Vagina (tissue), 2 donors: ENCODE measurements at places on chromosomes 3 and 15.

DNA sequence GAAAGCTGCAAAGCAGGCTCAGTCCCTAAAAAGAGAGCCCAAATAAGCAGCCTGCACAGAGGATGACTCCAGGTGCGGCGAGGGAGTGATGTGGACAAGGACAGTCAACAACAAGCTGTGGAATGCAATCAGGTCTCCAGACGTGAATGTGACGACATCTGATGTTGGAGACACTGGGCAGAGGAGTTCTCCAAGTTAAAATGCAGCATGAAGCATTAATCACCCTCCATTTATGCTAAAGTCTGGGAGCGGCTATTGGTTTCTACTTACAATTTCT is 316.7 kb downstream of the FGF12 start:
- H3K27me3 ChIP-seq: no peaks in the 10 kb centered on the region
- no peak for DNase-seq
- H3K36me3 ChIP-seq: no peaks in the 10 kb centered on the region
- H3K4me3 ChIP-seq: no peak overlapping the region
- H3K4me1 ChIP-seq: peaks cover 17% of the 10 kb centered on the region
- no peak overlapping the region for H3K27ac ChIP-seq

- H3K4me1 ChIP-seq: peaks cover 6% of the 10 kb centered on the region
- no peak overlapping the region for H3K27ac ChIP-seq
- no peaks in the 10 kb centered on the region for H3K27me3 ChIP-seq
- no peak overlapping the region for H3K4me3 ChIP-seq
- no peak for DNase-seq
Measured at GRCh38 chr3:112605285-112605684, 35.7 kb downstream of the CCDC80 start.

- DNase-seq: no peak
- no peak overlapping the region for H3K27ac ChIP-seq
- no peak overlapping the region for H3K4me3 ChIP-seq
- H3K27me3 ChIP-seq: no peaks in the 10 kb centered on the region
Measured at GRCh38 chr15:86968244-86968643, 888.6 kb downstream of the AGBL1 start.

DNA sequence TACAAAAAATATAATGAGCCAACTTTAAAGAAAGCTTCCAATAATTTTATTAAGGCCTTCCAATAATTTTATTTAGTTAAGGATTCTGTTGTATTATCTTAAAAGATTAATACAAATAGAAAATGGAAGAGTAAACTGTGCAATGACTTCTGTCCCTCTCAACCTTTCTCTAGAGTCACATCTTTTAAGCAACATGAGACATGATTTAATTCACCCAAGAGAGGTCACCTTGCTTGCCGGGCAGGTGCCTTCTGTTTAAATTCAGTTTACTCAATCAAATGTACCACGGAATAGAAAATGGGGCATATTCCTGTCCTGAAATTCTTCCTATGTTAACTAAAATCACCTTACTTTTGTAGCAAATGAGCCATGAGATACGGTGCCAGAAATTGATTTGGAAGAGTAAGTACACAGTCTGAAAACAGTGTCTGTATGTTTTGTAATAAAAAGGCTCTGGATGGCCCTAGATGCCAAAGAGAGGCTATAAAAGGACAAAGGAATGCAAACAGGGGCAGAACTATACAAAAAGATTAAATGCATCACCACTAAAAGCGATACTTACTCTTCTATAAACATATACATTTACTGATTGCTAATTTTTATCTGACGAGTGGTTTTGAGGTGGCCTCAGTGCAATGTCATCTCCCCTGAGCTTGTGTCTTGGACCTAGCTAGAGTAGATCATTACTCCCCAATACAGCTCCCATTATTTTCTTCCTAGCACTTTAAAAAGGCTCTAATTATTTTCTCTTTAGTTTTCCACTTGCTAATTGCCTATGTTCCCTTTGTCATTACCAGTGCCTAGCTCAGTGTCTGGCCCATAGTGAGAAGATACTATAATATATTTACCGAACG is 134.0 kb downstream of the FHIT start:
- no peak for DNase-seq
- no peaks in the 10 kb centered on the region for H3K4me1 ChIP-seq

DNA sequence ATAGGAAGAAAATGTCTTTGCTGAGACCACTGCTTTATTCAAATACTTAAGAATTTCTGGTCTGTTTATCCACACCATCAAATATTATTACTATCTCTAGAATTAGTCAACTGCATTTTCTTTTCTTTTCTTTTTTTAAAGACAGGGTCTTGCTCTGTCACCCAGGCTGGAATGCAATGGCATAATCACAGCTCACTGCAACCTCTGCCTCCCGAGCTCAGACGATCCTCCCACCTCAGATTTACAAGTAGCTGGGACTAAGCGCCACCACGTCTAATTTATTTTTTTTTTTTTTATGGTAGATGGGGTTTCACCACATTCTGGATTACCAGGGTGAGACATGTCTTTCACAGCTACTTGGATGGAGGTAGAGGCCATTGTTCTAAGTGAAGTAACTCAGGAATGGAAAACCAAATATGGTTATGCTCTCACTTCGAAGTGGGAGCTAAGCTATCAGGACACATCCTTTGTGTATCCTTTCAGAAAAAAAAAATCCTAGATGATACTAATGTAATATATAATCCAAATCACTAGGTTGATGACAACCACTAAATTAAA is 52.8 kb downstream of the STAG1 start:
- no peaks in the 10 kb centered on the region for H3K36me3 ChIP-seq
- H3K4me1 ChIP-seq: peaks cover 1% of the 10 kb centered on the region
- no peak overlapping the region for H3K27ac ChIP-seq
- no peak for DNase-seq
- H3K4me3 ChIP-seq: no peak overlapping the region

DNA sequence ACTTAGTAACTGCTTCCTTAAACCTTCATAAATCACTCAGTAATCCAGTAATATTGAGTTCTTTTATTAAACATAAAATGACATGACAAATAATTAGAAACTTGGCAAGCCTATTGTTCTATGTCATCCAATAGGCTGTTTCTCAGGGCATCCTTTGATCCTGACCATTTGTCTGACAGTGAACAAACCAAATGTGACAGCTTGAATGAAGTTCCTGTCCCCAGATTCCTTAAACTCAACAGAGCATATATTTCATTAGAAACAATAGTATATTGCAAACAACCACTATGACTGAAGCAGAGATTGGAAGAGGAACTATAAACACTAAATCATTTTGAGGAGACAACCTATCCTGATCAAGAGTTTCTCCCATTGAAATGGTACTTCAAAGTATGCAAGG is 113.6 kb upstream of the MDFIC2 start:
- no peak overlapping the region for H3K27ac ChIP-seq
- no peak for DNase-seq
- H3K4me3 ChIP-seq: no peak overlapping the region
- no peaks in the 10 kb centered on the region for H3K36me3 ChIP-seq

DNA sequence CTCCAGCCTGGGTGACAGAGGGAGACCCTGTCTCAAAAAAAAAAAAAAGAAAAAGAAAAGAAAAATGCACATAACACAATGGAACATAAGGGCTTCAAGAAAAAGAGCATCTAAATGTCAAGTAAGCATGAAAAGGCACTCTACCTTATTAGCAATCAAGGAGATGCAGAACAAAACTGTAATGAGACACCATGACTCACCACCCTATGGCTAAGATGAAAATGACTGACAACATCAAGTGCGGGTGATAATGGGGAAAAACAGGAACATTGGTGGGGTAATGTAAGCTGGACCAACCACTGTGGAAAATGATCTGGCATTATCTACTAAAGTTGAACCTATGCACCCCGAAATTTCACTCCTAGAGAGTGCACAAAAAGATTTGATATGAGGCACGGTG is 19.6 kb upstream of the NSMCE3 start:
- H3K27me3 ChIP-seq: no peaks in the 10 kb centered on the region
- no peak for DNase-seq
- no peaks in the 10 kb centered on the region for H3K4me1 ChIP-seq
- no peak overlapping the region for H3K27ac ChIP-seq
- H3K4me3 ChIP-seq: no peak overlapping the region
- no peaks in the 10 kb centered on the region for H3K36me3 ChIP-seq

GRCh38 chr3:171996178-171996817 is 43.1 kb upstream of the FNDC3B start:
- H3K4me3 ChIP-seq: no peak overlapping the region
- H3K36me3 ChIP-seq: no peaks in the 10 kb centered on the region
- no peak overlapping the region for H3K27ac ChIP-seq
- no peaks in the 10 kb centered on the region for H3K4me1 ChIP-seq
- DNase-seq: no peak
